Ovary (tissue), 10 donors: ENCODE measurements at places on chromosomes 5 and 9. TPM values are rescaled to one million over a fixed set of nuclear protein-coding genes. Genes with fewer than 3 reads are reported as not detected.

DNA sequence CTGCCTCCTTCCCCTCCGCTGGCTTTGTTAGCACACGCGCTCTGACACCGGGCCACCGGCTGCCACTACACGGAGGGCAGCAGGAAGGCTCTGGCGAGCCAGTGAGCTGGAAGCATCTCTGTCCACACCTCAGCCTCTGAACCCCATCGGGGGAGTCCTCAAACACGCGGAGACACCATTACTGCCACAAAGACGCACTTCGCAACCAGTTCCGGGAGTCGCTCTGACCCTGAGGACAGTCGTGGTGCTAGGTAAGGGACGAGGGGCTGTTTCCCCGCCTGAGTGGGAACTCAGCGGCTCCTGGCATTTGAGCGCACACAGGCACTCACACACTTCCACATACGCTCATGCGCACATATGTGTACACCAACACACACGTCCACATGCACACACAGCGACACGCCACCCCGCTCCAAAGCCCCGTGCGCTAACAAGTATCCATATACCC, 160.0 kb downstream of the C9orf152 start:
- H3K27ac ChIP-seq = no peak overlapping the region
- DNase-seq = no peak
- H3K27me3 ChIP-seq = no peaks in the 10 kb centered on the region
- peak overlapping the region; percentile 74 for H3K4me3 ChIP-seq
- no peaks in the 10 kb centered on the region for H3K36me3 ChIP-seq

DNA sequence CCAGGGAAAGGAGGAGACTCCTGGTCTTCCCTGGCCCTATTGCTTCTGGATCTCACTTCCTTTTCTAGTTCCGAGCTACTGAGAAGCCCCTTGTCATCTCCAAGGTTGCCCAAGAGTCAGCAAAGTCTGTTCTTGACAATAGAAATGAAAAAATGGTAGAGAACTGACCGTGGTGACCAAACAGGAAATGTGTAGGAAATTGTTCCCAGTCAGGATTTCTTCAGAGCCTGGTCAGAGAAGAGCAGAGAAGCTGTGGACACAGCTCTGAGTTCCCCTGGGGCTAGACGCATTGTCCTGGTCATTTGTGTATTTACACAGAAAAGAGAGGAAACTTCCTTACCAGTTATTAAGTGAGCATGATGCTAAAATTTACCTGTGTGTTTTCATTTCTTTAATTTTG, 35.6 kb downstream of the S1PR3 start:
- H3K27me3 ChIP-seq = no peaks in the 10 kb centered on the region
- H3K36me3 ChIP-seq = no peaks in the 10 kb centered on the region
- no peak overlapping the region for H3K27ac ChIP-seq
- DNase-seq = no peak

DNA sequence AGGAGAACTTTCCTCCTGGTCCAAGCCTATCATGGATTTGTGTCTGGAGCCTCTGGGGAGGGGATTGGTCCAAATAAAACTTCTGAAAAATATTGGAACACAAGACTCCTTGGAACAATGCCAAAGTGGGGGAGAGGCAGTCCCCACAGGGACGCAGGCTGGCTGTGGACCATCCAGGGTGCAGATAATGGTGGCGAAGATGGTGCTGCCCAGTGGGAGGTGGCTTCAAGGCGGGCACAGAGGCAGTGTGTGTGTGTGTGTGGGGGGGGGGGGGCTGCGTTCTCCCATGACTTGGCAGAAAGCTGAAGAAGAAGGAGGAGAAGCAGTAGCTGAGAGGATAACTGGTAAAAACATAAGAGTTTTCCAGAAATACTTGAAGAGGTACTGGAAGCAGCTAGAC, 186.4 kb downstream of the MELK start:
- no peak for DNase-seq
- H3K4me3 ChIP-seq = no peak overlapping the region
- no peak overlapping the region for H3K27ac ChIP-seq
- H3K4me1 ChIP-seq = no peaks in the 10 kb centered on the region
- H3K36me3 ChIP-seq = no peaks in the 10 kb centered on the region

DNA sequence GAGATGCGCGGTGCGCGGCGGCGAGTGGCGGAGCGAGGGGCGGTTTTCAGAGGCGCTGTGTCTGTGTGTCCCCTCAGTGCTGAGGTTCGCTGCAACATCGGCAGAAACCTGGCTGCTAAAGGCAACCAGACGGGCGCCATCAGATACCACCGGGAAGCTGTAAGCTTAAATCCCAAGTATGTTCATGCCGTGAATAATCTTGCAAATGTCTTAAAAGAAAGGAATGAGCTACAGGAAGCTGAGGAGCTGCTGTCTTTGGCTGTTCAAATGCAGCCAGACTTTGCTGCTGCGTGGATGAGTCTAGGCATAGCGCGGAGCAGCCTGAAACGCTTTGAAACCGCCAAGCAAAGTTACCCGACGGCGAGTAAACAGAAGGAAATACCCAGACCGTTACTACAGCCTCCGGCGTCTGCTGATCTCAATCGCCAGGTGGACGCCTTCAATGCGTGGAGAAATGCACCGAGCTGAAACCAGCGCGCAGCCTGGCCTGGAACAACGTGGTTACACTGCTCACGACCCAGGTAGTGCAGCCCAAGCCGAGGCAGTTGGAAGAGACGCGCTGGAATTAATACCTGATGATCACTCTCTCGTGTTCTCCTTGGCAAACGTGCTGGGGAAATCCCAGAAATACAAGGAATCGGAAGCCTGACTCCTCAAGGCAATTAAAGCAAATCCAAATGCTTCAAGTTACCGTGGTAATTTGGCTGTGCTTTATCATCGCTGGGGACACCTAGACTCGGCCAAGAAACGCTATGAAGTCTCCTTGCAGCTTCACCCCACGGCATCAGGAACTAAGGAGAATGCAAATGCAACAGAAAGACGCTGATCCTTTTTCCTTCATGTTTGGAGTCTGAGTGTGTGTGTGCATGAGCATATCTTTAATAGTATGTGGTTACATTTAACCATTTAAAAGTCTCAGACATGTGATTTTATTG, 15.9 kb downstream of the OR2V1 start:
- H3K4me3 ChIP-seq = no peak overlapping the region
- H3K36me3 ChIP-seq = no peaks in the 10 kb centered on the region
- no peaks in the 10 kb centered on the region for H3K27me3 ChIP-seq

DNA sequence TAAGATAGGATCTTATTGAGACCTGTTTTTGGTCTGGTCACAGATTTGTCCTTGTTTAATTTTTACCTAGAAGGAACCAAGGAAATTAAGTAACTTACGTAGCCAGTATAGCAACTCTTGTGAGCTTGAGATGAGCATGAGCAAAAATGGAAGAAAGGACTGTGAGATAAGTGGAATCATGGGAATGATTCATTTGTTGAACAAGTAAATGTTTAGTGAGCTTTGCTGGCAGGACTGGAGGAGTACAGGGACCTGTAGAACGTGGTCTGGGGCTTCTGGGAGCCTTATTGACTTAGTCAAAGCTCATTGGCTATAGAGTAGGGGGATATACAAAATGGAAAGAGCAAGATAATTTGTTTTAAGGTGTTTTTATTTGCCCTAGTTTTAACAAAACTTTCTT, 3.0 kb downstream of the RAD23B start:
- peak overlapping the region; percentile 100 for H3K4me3 ChIP-seq
- peaks cover 11% of the 10 kb centered on the region for H3K4me1 ChIP-seq
- no peak for DNase-seq
- no peaks in the 10 kb centered on the region for H3K36me3 ChIP-seq
- H3K27me3 ChIP-seq = no peaks in the 10 kb centered on the region

- H3K36me3 ChIP-seq = no peaks in the 10 kb centered on the region
- H3K4me3 ChIP-seq = no peak overlapping the region
- H3K4me1 ChIP-seq = peaks cover 6% of the 10 kb centered on the region
- no peaks in the 10 kb centered on the region for H3K27me3 ChIP-seq
- no peak for DNase-seq
- no peak overlapping the region for H3K27ac ChIP-seq
Measured at GRCh38 chr5:69238760-69239251, 4.1 kb downstream of the CDK7 start.

DNA sequence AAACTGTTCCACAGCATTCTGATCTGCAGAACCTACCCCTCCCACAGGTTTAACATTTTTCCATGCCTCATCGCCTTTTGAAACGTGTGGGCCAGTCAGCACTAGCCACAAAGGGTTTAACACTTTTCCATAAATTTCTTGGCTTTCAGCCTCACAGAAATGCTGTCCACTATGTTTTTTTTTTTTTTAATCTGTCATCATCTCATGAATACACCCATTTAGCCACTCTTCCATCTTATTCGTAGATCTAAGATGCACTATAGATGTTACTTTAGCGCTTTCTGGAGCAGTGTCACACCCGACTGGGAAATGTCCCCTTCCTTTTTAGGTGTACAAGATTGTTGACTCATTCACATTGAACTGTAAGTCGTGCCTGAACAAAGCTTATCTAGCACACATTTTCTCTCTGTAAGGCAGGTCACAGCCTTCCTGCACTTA, 62.3 kb downstream of the GCNT1 start:
- no peaks in the 10 kb centered on the region for H3K4me1 ChIP-seq
- no peak overlapping the region for H3K27ac ChIP-seq
- no peaks in the 10 kb centered on the region for H3K27me3 ChIP-seq
- H3K36me3 ChIP-seq = no peaks in the 10 kb centered on the region
- DNase-seq = no peak

DNA sequence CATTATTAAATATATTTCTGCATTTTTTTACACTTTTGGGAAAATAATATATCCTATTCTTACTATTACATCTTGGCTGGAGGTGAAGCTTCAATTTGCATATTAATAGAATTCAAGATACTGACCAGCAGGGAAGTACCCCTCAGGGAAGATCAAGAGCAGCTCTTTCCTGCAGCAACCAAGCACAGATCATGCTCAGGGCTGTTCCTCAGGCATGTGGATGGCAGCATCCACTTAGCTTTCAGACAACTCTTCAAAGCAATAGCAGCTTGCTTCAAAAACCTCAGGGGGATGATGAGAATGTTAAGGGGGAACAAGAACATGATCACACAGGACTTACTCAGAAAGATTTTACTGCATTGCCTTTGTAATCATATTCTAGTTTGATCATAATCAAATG, 731.8 kb downstream of the SEMA5A start:
- no peaks in the 10 kb centered on the region for H3K4me1 ChIP-seq
- DNase-seq = no peak
- no peak overlapping the region for H3K4me3 ChIP-seq
- no peak overlapping the region for H3K27ac ChIP-seq
- no peaks in the 10 kb centered on the region for H3K27me3 ChIP-seq
- no peaks in the 10 kb centered on the region for H3K36me3 ChIP-seq

DNA sequence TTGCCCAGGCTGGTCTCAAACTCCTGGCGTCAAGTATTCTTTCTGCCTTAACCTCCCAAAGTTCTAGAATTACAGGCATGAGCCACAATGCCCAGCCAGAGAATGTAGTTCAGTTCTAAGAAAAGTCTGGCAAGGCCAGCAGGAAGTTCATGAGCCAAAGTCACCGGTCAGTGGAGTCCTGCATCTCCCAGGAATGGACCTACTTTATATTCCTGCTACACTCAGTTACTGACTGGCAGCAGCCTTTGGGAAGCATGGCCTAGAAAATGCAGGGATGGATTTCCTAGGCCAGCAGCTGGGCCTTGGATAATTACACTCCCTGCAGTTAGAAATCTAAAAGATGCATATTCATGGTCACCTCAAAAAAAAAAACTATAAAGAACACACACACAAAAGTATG, 135.7 kb downstream of the CAAP1 start:
- H3K36me3 ChIP-seq = no peaks in the 10 kb centered on the region
- H3K27me3 ChIP-seq = no peaks in the 10 kb centered on the region
- no peak overlapping the region for H3K27ac ChIP-seq
- DNase-seq = no peak
- no peak overlapping the region for H3K4me3 ChIP-seq
- H3K4me1 ChIP-seq = peaks cover 2% of the 10 kb centered on the region

DNA sequence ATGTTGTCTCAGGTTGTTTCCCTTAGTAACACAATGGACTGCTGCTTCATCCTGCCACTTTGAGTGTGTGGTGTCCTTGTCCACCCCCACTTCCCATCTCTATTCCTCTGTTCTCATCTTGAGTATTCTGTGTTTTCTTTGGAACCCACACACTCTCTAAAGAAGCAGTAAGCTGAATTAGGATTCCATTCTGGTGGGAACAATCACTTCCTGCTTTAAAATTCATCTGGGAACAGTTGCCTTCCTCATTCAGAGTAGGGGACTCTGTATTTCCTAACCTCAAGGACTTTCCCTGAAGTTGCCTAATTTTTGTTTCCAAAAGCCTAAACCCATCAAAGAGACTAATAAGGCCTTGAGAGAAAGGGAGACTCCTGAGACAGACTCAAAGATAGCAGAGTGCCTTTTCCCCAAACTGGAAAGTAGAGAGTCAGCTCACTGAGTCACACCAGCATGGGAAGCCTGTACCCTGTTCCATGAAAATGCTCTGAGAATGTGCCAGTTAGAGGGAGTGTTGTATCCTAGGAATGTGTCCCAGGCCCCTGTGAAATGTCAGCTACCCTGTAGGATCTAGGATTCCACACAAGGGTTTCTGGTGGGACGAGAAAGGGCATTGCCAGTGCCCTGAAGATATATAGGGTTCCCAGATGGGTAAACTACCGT, 63.6 kb downstream of the CCDC192 start:
- DNase-seq = no peak
- H3K36me3 ChIP-seq = no peaks in the 10 kb centered on the region
- H3K4me1 ChIP-seq = peaks cover 3% of the 10 kb centered on the region
- no peak overlapping the region for H3K4me3 ChIP-seq
- H3K27me3 ChIP-seq = no peaks in the 10 kb centered on the region
- no peak overlapping the region for H3K27ac ChIP-seq

- no peak overlapping the region for H3K27ac ChIP-seq
- no peak overlapping the region for H3K4me3 ChIP-seq
- no peaks in the 10 kb centered on the region for H3K36me3 ChIP-seq
- DNase-seq = no peak
- H3K4me1 ChIP-seq = no peaks in the 10 kb centered on the region
- H3K27me3 ChIP-seq = no peaks in the 10 kb centered on the region
Measured at GRCh38 chr9:83629433-83630104, 6.6 kb downstream of the IDNK start.

DNA sequence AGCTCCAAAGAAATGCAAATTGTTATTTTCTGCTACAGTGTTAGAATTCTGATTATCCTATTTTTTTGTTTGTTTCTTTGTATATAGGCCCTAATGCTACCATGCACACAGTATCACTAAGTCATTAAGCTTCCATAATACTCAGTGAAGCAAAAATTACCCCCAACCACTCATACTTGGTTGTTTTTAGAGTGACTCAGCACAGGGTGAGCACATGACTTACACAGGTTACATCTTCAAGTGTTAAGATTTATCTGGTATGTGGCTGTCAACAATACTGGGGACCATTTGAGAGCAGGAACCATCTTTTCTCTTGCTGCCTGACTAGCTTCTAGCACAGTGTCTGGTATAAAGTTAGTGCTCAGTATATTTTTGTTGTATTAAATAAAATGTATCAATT, 255.8 kb upstream of the SLC24A2 start:
- H3K27me3 ChIP-seq = no peaks in the 10 kb centered on the region
- no peaks in the 10 kb centered on the region for H3K36me3 ChIP-seq
- H3K4me3 ChIP-seq = no peak overlapping the region
- DNase-seq = no peak
- H3K4me1 ChIP-seq = no peaks in the 10 kb centered on the region
- H3K27ac ChIP-seq = no peak overlapping the region

Gene ACTL7A
- not detected for total RNA-seq

Gene DCAF12
- total RNA-seq = 31.3 TPM

Gene LHX6
- total RNA-seq = 8.8 TPM

Gene PCDHA6
- total RNA-seq = 1.4 TPM

Gene FBN2
- total RNA-seq = 0.23 TPM
